NCI-H524 treated with DMSO at 0.1 percent for 48 hours (cell line): ENCODE measurements at places on chromosomes 3 and 15.

GRCh38 chr3:187293516-187294430 is 2.2 kb upstream of the MASP1 start:
- DNase-seq: no peak

GRCh38 chr3:184180165-184180564 is 5.5 kb downstream of the AP2M1 start:
- DNase-seq: no peak

DNA sequence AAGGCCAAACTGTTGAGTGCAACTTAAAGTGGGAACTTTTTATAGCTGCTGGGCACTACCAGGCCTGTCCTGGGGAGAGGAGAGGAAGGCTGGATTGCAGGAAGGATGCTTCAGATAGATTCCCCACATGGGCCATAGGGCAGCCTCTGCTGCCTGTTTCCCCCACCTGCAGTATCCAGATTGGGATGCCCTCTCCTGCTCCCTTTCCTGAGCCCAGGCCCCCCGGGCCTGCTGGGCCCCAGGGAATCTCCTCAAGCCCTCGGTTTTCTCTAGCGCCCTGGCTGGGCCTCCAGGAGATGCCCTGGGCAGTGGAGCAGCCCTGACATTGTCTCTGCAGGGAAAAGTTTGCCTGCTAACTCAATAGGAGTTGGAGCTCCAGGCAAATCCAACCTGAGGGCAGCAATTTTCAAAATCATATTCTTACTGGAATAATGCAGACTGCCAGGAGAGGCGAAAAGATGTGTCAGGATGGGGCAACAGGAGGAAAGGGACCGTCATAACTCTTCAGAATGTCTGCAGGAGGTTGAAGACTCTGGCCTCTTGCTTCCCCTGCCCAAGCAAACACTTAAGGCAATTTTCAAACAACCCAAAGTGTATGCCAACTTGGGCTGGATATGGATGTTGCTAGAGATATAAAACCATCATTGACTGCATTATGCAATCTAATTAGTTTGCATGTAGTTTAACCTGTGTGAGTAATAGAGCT is 4.4 kb downstream of the NR2F2 start:
- DNase-seq: no peak

- DNase-seq: no peak
These were observed 8.6 kb downstream of the FBXL22 start for GRCh38 chr15:63605816-63606215.

- no peak for DNase-seq
These were observed 2.2 kb downstream of the STRA6 start for GRCh38 chr15:74200412-74200815.

DNA sequence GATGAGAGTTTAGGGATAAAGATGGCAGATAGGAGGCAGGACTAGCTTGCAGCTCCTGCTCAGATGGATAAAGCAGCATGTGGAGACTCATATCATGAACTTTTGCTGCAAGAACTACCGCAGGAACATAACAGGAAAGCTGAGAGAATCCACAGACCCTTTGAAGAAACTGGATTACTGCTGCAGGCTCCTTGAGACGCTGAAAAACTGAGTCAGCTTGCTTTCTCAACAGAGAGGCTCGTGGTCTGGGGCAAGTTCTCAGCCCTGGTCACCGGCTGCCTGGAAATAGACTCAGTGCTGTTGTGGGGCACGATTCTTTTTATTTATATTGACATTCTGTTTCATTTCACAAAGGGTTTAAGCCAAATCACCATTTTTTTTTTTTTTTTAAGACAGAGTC is 28.8 kb upstream of the TRIM59 start:
- no peak for DNase-seq

DNA sequence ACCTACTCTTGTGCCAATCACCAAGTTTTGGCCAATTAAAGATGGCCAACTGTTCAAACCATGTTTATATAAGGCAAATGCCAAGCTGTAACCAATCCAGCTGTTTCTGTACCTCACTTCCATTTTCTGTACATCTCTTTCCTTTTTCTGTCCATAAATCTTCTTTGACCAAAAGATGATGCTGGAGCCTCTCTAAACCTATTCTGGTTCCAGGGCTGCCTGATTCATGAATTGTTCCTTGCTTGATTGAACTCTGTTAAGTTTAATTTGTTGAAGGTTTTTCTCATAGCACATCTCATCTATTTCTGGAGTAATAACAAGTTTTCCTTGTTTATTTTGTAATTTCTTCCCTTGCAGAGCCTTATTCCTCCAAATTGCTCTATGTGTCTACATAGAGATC is 115.3 kb upstream of the SMAD3 start:
- no peak for DNase-seq
